HFF-Myc (cell line): ENCODE measurements at places on chromosomes 12 and 14.

- no peak for DNase-seq
Observed at GRCh38 chr12:26340649-26341048, 145.3 kb downstream of the SSPN start.

GRCh38 chr14:102746634-102747438 lies 30.4 kb upstream of the TRAF3 start:
- no peak for DNase-seq

- no peak for DNase-seq
Observed at GRCh38 chr12:105928436-105928835, 210.3 kb downstream of the NUAK1 start.

DNA sequence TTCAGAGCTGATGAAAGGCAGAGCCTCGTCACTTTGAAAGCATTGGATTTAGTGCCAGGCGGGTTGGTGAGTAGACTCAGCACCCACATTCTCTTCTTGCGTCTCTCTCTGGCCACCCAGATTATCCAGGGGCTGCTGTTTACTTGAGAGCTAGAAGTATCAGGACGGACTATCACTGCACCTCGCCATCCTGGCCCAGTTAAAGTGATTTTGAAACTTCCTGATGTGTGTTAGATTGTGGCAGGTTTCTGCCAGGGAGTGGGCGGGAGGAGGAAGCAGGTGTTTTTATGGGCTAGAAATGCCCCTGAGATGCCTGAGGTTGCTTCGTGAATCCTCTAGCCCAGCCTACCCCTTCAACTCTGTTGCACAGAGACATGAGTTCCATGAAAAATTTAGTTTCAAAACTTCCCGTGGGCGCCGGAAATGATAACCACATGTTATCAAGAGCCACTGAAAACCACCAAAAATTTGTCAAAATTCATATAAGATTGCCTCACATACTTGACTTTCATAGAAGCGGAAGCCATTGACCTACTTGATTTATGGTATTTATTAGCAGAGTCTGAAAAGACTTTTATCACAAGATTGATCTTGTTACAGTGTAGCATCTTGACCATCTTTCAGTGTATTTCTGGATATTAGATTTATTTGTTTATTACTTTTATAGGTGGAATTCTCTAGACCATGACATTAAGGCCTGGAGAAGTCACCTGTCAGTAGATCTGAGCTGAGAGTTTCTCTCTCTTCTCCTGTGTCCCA lies 466.0 kb downstream of the RAD51B start:
- DNase-seq, result no peak

DNA sequence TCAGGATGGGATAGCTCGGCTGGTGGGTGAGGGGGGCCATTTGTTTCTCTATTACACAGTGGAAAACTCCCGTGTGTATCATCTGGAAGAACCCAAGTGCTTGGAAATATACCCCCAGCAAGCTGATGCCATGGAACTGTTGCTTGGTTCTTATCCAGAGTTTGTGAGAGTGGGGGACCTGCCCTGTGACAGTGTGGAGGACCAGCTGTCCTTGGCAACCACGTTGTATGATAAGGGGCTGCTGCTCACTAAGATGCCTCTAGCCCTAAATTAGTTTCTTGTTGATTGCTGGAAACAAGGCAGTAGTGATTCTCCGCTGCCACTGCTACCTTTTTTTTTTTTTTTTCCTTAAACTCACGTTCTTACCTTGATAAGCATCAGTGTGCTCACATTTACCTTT lies 1.9 kb downstream of the RIOX1 start:
- DNase-seq, result no peak

DNA sequence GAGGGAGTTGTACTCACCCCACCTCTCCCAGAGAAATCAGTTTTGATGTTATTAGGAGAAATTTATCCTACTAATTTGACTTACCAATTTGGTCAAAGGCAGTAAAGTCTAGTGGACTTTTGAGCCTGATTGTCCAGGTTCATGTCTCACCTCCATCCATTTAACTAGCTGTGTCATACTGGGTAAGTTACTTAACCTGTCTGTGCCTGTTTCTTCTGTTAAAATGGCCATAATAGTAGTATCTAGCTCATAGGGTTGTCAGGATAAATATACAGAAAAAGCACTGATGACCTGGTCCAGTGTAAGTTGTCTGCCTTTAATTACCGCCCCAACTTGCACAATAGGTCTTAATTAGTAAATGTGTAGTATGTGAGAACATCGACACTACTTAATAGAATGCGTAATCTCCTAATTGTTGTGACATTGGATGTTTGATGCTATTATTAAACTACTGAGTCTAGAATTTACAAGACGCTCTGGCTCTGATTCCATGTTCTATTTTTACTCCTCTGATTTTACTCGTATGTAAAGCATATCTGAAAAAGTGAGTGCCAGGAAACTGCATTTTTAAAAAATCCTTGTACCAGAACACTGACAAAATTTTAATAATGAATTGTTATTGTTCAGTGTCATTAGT lies 1.5 kb downstream of the RAB21 start:
- DNase-seq, result no peak

- DNase-seq, result no peak
Observed at GRCh38 chr12:100857418-100857817, 62.8 kb downstream of the ANO4 start.

- no peak for DNase-seq
Observed at GRCh38 chr14:78721756-78722480, 551.7 kb downstream of the NRXN3 start.

- DNase-seq, result no peak
Observed at GRCh38 chr14:81480741-81481140, 52.9 kb downstream of the SEL1L start.

GRCh38 chr14:32694795-32695449 lies 243.8 kb upstream of the NPAS3 start:
- DNase-seq, result no peak

GRCh38 chr12:106428384-106428783 lies 70.8 kb downstream of the POLR3B start:
- no peak for DNase-seq

GRCh38 chr12:110754101-110754793 lies 11.6 kb upstream of the PPP1CC start:
- no peak for DNase-seq

DNA sequence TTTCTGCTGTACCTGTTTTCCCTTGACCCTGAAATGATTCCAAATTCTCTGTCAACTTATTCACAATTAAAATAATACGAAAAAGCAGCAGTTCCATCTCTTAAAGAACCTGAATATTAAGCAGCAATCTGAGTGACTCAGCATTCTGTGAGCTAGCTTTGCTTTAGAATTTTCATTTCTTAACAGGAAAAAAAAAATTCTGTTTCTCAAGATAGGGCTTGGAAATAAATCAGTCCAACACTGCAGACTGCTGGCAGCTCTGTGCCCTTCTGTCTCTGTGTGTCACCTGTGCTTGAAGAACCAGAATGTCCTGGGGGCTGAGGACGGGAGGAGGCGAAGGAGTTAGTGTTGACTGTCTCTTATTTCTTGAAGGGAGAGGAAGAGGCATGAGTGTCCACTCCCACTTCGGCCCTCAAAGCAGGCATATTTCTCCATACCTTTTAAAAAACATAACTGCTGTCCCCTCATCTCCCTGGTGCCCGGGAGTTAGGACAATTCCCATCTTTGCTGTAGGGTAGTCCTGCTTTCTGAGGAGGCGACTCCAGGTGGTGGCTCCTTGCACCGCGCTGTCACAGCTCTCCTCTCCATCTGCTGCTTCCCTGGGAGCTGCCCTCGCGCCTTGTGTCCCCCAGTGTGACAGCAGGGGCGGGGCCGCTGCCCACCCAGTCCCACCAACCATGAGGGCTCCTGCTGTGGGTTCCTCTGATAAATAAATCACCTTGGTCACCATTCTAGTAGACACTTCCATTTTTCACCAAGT lies 203.1 kb downstream of the CALM1 start:
- no peak for DNase-seq
